ENCODE measurements at places on chromosomes 4 and X. TPM values are rescaled to one million over a fixed set of nuclear protein-coding genes. Genes with fewer than 3 reads are reported as not detected.
A peak's percentile ranks its signal among the peaks of the same experiment; 100 is the strongest.

DNA sequence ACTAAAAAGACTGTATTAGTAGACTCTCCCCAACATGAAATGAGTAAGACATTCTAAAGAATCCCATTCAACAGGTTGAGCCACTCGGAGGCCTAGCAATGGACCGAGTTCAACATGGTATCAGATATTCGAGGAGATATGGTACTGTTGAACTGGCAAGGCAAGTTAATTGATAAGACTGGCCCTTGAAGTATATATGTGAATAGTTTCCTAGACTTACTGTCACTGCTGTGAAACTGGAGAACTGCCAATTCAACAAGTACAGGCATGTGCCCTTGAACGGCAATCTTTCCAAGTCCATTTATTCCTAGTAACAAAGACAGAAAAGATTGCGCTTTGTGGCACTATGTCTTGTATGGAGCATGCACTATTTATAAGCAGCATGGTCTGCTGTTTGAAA is 24.4 kb downstream of the FAT1 start:
- no peak for DNase-seq

DNA sequence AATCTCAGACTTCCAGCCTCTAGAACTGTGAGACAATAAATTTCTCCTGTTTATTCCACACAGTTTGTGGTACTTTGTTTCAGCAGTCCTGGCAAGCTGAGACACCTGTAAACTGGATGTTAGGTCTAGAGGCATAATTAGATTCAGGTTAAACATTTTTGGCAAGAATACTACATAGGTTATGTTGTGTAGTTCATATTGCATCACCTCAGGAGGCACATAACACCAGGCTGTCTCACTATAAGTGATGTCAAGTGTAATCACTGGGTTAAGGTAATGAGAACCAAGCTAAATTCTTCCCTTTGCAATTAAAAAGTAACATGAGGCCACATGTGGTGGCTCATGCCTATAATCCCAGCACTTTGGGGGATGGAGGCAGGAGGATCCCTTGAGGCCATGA is 214.2 kb downstream of the ZNF674 start:
- no peak for DNase-seq

DNA sequence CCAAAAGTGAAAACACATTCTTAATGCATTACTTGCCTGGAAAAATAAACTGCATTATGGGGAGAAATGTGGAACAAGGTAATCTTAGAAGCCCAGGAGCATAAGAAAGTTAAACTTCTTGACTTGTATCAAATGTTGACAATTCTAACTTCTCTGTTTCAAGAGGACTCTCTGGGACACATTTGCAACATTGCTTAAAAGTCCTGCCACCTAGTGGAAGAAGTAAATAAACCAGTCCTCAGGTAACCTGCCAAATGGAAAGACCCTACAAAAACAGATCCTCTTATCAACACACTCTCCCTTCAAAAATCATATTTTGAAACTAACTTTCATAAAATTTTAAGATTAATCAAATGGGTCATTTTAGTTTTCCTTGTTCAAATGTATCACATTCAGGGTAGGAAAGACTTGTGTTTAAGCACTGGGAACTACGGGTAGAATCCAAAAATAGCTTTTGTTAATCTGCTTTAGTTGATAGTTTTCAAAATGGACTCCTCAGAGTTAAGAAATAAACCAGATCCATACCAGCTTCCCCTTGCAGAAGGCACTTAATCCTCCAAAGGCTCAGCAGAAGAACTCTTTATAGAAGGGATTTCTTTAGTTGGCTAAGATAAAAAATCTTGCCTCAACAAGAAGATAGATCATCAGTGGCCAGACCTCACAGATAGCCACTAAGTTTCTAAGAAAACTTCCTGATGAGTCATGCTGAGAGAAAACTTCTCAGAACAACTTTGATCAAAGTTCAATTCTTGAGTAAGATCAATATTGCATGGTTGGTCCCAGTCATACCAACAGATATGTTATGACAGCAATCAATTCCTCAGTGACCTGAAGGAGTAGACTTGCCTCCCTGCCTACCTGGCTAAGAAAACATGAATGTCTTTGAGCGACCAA is 141.7 kb downstream of the HHIP start:
- peak; percentile 32 for DNase-seq

DNA sequence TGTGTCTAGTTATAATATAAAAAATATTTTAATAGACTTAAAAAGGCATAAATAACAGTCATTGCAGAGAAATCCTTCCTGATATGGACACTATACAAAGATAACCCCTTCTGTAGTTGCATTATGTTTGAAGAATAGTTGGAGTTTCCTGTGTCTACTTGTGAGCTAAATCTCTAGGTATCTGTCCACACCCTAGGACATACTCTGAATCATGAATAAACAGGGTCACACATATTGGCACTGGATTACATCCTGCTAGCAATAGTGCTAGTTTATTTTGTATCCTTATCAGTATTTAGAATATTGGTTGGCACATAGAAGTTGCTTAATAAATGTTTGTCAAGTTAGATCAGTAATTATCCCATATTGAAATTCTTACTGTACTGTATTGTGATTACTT is 173.9 kb downstream of the GRXCR1 start:
- no peak for DNase-seq

DNA sequence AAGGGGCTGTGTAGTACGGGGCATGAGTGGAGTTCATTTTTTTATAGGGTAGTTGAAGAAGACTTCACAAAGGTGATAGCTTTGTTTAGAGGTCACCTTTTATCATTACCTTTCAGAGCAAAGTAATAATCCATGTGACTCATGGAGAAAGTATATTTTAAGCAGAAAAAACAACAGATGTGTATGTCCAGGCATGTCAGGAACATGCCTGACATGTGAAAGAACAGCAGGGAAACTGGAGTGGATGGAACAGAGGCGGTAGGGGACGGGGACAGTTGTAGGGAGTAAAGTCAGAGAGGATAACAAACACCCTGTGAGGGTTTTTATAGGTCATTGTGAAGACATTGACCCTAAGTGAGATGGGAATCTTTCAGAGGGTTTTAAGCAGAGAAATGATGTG is 107.6 kb downstream of the USP9X start:
- no peak for DNase-seq

- peak; percentile 94 for DNase-seq
Measured at GRCh38 chr4:119113033-119113655, 22.5 kb upstream of the MYOZ2 start.

DNA sequence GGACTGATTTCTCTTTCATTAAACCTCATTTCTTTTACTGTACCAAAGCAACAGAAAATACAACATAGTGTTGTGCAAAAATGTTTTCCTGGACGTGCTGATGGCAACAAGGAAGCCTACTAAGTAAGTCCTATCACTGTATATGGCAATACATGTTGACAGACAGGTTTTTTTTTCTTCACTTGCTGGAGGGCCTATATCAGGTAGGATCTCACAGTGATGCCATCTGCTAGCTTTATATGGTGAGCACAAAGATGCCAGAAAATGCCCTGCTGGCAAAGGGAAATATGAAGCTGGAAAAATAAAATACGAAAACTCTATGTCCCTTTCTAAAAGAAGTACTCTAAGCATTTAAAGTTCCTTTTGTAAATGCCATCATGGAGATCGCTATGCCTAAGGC is 119.0 kb upstream of the PDLIM3 start:
- no peak for DNase-seq

DNA sequence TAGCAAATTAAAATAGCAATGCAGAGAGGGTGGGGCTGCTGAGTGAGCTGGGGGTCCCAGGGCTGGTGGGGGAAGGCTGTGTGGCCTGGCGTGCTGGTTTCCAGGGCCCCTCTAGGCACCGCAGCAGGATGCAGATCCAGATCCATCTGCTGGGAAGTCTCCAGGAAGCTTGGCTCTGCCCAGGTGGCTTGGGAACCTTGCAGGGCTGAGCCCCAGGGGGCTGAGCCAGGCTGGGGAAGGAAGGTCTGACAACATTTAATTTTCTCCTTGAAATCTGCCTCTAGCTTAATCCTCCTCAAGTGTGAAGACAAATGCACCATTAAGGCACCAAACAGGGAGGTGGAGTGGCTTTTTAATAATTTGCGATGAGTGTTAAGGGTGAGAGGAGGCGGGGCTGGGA is 31.7 kb downstream of the SORCS2 start:
- DNase-seq = no peak

GRCh38 chrX:52280812-52281211 is 88.0 kb upstream of the XAGE2 start:
- DNase-seq = no peak

DNA sequence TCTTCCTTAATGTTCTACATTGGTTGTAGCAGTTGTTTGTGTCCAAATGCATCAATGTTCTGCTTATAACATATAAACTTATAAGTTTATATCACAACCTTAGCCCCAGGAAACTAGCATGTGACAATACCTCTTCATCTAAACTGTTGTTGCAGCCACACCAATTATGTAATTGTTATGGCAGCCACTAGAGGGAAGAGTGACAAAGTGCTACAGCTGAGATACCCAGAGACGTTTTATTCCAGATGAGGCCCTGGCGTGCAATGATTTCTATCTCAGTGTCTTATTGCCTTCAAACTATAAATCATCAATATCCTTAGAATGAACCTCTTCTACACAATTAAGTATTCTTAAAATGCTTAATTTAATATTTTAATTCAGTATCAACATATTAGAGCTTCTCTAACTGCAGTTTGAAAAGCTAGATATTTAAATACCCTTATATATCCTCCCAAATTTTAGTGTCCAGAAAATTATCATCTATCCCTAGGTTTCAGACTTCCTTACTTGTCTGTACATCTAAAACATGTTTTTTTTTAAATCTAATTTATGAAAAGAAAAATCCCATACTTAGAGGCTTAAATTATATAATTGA is 171.6 kb downstream of the PCDH10 start:
- DNase-seq = peak; percentile 11

GRCh38 chr4:121200795-121201472 is 36.8 kb upstream of the TNIP3 start:
- no peak for DNase-seq

GRCh38 chr4:39134683-39135306 is 47.5 kb upstream of the WDR19 start:
- DNase-seq = no peak

GRCh38 chrX:17038277-17038676 is 91.8 kb downstream of the REPS2 start:
- no peak for DNase-seq

DNA sequence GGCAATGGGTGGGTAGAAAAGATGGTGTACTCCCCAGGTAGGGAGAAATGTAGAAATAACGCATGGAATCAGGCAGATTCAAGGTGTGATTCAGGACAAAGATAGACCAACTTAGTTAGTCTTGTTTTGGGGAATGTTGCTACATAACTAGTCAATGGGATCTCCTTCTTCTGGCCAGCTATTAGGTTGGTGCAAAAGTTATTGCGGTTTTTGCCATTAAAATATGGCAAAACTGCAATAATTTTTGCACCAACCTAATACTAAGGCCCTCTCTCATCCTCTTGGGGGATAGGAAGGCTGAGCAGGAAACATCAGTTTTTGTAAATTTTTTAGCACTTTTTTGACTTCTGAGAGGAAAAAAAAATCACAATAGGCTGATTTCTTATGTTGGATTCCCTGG is 23.2 kb downstream of the CYBB start:
- DNase-seq = no peak

GRCh38 chrX:11381464-11381863 is 88.3 kb downstream of the AMELX start:
- no peak for DNase-seq

SMAD1 gene
- 29.6 TPM for total RNA-seq

PSAPL1 gene
- total RNA-seq = not detected

TMPRSS11D gene
- total RNA-seq = not detected

PAGE4 gene
- total RNA-seq = not detected

STBD1 gene
- 7.2 TPM for total RNA-seq

TMEM156 gene
- total RNA-seq = 0.59 TPM

BANK1 gene
- 2.0 TPM for total RNA-seq

KLHL4 gene
- total RNA-seq = 19.8 TPM

RADX gene
- total RNA-seq = 3.0 TPM

UBL4A gene
- 25.8 TPM for total RNA-seq

Measured in astrocyte (in vitro differentiated cells and primary cell).